ENCODE measurements at places on chromosomes 7 and 10. TPM values are rescaled to one million over a fixed set of nuclear protein-coding genes. Genes with fewer than 3 reads are reported as not detected.
A peak's percentile ranks its signal among the peaks of the same experiment; 100 is the strongest.

The LIPF gene
- not detected for total RNA-seq

The DKK1 gene
- total RNA-seq: 932 TPM

The CALCR gene
- total RNA-seq: not detected

The KIF11 gene
- total RNA-seq: 18.6 TPM

The AZGP1 gene
- not detected for total RNA-seq

The PPP1R3A gene
- not detected for total RNA-seq

The CDC14C gene
- total RNA-seq: not detected

The SAMD9 gene
- total RNA-seq: not detected

The NUTM2A gene
- not detected for total RNA-seq

The ARHGAP12 gene
- 40.5 TPM for total RNA-seq

DNA sequence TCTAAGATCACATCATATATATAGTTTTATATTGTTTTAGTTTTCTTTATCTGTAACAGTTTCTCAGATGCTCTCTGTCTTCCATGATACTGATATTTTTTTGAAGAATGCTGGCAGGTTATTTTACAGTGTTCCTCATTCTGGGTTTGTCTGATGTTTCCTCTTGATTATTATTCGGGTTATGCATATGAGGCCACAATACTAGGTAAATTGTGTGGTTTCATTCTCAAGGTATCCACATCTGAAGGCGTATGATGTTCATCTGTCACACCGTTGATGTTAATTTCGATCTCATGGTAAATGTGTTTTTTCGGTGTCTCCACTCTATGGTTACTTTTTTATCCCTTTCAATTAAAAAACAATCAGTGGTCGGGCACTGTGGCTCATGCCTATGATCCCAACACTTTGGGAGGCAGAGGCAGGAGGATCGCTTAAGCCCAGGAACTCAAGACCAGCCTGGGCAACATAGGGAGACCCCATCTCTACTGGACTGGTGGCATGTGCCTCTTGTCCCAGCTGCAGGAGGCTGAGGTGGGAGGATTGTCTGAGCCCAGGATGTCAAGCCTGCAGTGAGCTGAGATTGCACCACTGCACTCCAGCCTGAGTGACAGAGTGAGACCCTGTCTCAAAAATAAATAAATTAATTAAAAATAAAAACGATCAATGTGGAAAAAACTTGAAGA, 108.9 kb downstream of the TPST1 start:
- DNase-seq: no peak

GRCh38 chr10:52249850-52250395, 64.2 kb upstream of the DKK1 start:
- peak; percentile 71 for DNase-seq

DNA sequence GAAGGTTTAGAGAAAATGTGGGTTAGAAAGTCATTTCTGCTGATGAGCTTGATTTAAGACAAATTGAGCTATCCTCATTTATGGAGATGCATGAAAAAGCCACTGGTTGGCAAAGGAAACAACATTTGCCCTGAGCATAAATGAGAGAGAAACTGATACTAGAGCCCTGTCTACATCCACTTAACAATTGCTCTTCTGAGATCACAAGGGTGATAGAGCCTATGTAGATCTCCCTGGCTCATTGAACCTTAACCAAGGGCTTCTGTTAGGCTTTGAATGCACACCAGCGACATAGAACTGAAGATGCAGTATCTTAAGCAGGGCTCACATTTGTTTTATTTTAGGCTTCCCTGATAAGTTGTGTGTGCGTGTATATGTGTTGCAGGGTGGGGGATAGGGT, 35.0 kb downstream of the GPR141 start:
- DNase-seq: no peak

GRCh38 chr7:70881167-70881847, 250.6 kb upstream of the GALNT17 start:
- DNase-seq: no peak

DNA sequence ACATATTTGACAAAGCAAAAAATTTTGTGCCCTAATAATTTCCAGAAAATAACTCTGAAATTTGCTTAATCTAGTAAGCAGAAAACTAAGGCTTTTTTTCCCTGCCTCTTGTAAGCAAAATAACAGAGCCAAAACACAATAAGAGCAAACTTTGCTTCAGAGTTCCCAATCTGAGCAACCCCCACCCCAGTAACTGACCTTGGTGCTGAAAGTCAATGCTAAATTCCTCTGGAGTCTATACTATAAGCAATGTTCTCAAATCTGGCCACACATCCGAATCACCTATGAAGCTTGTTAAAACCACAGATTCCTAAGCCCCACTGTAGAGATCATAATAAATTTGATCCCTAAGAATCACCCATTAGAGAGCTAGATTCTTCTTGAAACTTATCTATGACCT, 150.5 kb downstream of the ELAPOR2 start:
- DNase-seq: no peak

DNA sequence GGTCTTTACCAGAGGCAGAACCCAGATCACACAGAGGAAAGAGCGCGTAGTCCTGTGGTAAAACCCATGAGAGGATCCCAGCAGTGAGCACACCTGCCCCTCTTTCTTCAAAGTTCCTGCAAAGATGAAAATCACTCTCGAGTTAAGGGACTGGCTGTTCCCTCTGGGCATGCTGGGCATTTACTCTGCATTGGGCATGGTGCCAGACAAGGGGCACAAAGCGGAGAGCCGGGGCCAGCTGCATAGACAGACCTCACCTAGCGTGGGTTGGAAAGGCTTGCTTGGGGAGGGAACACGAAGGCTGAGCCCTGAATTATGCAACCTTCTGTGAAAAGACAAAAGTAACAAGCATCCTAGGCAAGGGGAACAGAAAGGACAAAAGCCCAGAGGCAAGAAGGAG, 120.0 kb upstream of the TCERG1L start:
- no peak for DNase-seq

- DNase-seq: no peak
Measured at GRCh38 chr10:112467541-112468075, 20.6 kb downstream of the VTI1A start.

DNA sequence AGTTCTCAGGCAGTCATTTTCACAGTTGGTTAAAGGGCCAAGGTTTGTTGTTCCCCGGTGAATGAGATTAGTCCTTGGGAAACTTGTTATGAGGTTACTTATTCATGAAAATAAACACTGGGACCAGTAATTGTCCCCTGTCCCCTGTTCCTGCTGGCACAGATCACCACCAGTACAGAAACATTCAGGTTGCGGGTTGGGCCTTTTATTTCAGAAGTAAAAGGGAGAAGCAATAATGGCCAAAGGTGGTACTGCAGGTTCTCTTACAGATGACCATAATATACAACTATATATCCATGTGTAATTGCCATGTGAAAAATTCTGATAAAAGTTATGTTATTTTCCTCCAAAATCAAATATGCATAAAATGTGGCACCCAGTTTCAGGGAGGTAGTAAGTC, 442.0 kb downstream of the SORCS1 start:
- DNase-seq: no peak

DNA sequence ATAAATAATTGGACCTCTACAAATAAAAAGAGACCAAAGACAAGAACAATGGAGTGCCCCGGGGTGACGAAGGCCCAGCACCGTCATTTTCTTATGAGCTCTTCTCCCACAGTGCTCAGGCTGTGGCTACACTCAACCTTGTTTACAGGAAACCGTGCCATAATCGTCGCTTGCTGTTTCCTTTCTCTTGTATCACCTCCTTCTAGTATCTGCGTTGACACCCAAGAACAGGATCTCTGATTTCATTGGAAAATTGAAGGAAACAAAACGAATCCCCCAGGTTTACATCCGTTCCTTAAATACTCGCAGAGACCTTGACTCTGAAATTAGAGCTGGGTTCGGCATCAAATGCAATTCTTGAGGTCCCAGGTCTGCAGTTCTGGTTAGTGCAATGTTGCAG, 1.7 kb upstream of the IGFBP3 start:
- DNase-seq: peak; percentile 7

DNA sequence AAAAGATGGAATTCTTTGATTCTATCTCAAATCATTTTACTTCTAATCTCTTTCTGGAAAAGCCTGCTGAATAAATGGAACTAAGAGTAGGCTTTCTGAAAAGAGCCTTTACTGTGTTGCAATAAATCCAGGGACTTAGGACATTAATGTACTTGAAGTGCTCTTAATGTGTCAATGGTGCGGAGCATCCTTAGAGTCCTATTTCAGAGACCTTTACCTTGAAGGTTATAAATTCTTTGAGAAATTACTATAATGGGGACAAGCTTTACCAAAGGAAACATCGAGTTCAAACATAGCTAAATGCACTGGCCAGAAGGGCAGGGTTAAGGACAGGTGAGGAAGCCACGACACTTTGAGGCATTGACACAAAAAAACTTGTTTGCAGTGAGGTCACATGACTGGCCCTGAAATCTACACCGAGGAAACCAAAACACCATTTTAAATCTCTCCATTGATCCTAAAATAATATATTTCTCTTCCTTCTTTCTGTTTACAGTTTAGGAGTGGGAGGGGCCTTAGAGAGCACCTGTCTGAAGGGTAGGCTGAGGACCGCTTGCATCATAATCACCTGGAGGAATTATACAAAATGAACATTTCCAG, 48.1 kb upstream of the EXOC6 start:
- DNase-seq: no peak

DNA sequence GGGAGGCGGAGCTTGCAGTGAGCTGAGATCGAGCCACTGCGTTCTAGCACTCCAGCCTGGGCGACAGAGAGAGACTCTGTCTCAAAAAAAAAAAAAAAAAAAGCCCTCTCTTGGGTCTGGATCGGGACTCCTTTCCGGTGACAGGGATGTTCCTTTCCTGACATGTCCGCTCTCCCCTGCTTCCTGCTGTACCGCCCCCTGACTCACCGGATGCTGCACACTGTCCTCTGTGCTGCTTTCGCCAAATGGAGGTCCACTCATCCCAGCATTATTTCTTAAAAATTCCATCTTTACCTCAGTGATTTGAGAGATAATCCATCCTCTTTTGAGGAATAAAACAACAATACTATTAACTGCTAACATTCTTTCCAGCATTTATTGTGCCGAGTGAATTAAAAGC, 113.8 kb upstream of the EEPD1 start:
- no peak for DNase-seq

GRCh38 chr10:36789974-36790373, 335.4 kb upstream of the ANKRD30A start:
- no peak for DNase-seq

GRCh38 chr10:69014171-69014570, 25.6 kb downstream of the KIFBP start:
- no peak for DNase-seq

- no peak for DNase-seq
Measured at GRCh38 chr7:37363536-37364491, 84.8 kb downstream of the ELMO1 start.

DNA sequence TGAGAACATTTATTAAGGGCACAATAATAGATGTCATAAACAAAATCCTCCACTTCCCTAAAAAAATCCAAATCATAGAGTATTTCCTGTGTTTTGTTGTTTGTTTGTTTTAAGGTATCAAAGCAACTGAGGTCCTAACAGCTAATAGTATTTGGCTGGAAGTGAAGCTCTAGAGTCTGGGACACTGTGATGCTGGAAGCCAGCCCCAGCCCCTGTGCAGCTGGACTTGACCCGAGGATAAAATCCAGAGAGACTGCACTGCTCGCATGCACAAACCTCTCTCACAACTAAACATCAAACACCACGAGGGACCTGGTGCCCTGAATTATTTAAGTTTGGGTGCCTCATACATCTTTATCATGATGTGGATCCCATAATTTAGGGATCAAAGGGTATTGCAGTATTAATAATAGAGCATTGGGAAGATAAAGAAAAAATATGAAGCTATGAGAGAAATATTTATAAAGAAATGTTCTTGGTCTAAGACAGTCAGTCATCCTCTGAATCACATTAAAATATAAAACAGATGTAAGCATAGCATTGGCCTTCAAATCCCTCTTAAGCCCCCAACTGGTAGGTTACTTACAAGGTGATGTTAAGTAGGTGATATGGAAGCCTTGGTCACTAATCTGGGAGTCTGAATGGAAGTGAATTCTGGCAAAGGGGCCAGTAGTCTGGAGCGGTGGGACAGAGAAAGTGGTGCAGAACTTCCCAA, 44.4 kb downstream of the CUBN start:
- DNase-seq: no peak

DNA sequence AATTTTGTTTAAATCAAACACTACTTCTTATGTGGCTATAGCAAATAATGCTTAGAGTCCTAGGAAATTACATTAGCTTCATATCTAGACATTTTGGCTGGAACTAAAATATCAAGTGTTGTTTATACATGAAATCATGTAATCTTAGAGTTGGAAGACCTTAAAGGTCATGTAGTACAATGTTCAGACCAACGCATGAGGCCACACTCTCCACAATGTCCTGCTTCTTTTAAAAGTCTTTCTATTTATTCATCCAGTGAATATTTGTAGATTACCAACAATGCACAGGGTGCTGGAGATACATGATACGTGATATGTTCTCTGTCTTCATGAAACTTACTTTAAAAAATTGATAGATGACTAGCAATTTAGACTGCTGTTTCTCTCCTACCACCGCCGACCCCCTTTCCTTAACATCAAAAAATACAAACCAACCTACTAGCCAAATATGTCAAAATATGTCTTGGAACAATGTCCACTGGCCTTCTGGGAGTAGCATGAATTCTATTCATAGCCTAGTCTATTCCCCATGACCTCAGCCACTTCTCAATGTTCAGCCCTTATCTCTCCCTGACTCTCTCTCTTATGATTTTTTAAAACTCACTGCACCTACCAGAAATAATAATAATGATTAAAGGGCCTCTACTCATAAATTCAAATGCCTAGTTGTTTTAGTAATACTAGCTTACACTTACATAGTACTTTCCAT, 59.5 kb upstream of the CAV2 start:
- DNase-seq: no peak

DNA sequence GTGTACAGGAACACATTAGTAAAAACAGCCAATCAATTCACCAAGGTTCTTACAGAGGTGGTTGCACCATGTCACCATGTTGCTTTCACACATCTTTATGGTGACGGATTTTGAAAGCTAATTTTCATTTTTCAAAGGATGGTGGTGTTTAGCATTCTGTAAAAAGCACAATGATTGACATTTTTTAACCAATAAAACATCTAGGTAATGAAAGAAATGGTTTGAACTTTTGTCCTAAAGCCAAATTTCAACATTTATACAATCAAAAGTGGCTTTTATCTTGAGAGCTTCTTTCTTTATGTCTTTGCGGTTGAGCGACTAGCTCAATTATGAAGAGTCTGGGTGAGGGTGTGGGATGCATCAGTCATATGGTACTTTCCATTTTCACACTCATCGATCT, 94.4 kb downstream of the MALRD1 start:
- DNase-seq: no peak

- DNase-seq: no peak
Measured at GRCh38 chr7:12949060-12949931, 261.9 kb downstream of the ARL4A start.

DNA sequence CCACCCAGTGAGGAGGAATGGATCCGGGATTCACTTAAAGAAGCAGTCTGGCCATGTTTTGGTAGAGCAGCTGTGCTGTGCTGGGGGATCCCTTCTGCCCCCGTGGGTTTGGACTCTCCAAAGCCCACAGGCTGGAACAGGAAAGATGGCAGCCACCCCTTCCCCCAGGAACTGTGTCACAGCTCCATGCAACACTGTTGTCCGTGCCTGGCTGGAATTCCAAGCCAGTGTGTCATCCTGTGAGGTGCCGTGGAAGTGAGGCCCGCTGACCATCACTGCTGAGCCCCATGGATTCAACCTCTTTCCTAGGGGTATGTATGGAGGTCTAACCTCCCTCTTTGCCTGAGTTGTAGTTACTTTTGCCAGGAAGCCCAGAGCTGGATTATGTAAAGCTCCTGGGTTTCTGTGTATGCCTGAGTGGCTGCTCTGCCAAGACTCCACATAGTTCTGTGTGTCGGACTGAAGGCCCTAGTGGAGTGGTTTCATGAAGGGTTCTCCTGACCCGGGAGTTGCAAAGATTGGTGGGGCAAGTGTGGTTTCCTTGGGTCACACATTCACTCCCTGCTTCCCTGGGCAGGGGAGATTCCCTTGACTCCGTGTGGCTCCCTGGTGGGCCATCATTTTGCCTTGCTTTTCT, 35.1 kb upstream of the PCGF5 start:
- DNase-seq: no peak

Measured in G401 (cell line).